ENCODE measurements at places on chromosomes 11 and 22.
A peak's percentile ranks its signal among the peaks of the same experiment; 100 is the strongest.

- DNase-seq, result peak; percentile 65
Observed at GRCh38 chr11:27694992-27695391, 5.3 kb downstream of the BDNF start.

DNA sequence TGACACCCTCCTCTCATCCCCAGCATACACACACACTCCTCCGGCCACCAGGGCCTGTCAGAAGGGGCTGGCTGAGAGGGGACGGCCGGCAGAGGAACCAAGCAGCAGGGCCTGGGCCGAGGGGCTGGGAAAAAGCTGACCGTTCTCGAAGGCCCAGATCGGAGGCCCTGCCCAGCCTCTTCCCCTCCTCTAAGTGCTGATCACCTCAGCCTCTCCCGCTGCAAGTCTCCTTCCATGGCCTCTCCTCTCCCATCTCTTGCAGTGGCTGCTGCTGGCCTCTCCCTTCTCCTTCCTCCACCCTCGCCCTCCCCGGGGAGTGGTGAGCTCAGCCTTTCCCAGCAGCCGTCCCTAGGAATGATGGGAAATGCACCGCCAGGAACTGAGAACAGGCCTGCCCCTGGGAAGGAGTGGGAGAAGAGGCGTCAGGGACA, 39.6 kb downstream of the ARRB1 start:
- peak; percentile 31 for DNase-seq

- DNase-seq, result no peak
Observed at GRCh38 chr11:114187173-114187572, 109.0 kb upstream of the NNMT start.

DNA sequence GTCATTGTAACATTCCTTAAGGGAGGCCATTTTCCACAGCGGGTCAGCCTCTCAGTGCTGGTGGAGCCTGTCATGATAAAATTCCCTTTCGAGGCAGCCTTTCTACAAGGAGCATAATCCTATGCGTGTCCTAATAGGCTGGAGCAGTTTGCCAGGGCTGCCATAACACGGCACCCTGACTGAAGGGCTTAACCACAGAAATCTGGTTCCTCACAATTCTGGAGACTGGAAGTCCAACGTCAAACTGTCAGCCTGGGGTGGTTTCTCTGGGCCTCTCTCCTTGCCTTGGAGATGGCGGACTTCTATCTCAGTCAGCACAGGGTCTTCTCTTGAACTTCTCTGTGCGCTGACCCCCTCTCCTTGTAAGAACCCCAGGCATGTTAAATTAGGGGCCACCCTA, 1.4 kb upstream of the RGL4 start:
- no peak for DNase-seq

DNA sequence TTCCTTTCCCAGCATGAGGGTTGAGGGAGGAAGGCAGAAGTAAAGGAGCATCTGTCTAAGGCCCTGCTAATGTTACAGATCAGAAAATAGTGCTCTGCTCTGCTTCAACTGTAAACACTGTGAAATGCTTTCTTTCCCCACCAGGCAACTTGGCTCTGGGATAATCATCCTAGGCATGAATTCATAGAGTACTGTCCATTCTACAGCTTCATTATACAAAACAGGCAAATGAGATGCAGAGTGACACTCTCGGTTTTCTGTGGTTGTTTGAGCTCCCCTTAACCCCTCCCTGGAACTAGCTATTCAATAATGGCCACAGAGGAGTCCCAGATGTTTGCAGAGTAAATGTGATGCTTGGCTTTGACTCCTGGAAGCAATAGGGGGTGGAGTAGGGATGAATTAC, 184.3 kb upstream of the CTSC start:
- no peak for DNase-seq

GRCh38 chr11:121688055-121688491, 235.3 kb upstream of the SORL1-AS1 start:
- DNase-seq, result peak; percentile 59

DNA sequence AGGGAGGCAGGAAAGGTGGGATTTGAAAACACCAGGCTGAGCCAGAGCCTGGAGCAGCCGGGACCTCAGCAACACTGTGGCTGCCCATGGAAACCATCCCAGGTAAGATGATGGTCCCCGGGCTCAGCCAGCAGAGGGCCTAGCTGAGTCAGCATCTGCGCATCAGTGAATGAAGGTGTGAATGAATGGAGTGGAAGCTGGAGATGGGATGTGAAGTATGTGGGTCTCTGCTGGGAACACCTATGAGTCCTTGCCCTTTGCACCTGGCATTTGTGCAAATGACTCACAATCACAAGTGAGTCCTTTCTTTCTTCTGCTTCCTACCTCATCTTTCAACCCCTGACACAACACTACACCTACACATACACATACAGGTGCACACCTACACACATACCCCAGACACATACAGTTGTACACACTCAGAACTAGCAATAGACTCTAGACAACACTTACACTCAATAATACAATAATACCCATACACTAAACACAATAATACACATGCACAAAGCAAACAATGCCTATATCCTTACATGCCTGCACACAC, 62.8 kb upstream of the PRDM11 start:
- no peak for DNase-seq

- no peak for DNase-seq
Observed at GRCh38 chr22:18994701-18995326, 58.7 kb upstream of the PRODH start.

DNA sequence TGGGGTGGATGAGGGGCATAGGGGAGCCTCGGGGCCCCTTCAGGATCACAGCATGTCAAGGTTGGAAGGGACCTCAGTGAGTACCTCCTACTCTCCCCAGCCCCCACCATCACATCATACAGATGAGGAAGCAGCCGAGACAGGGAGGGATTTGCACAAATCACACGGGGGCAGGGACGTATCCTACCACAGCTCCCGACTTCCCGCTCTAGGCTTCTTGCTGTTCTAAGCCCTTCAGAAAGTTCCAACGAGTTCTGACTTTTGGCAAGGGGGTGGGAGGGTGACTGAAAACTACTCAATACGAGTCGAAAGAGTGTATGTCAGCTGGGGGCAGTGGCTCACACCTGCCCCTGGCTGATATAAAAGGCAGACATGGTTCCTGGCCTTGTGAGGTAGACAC, 4.7 kb upstream of the RAD9A start:
- DNase-seq, result no peak

- DNase-seq, result no peak
Observed at GRCh38 chr11:32105871-32106560, 15.1 kb downstream of the RCN1 start.

DNA sequence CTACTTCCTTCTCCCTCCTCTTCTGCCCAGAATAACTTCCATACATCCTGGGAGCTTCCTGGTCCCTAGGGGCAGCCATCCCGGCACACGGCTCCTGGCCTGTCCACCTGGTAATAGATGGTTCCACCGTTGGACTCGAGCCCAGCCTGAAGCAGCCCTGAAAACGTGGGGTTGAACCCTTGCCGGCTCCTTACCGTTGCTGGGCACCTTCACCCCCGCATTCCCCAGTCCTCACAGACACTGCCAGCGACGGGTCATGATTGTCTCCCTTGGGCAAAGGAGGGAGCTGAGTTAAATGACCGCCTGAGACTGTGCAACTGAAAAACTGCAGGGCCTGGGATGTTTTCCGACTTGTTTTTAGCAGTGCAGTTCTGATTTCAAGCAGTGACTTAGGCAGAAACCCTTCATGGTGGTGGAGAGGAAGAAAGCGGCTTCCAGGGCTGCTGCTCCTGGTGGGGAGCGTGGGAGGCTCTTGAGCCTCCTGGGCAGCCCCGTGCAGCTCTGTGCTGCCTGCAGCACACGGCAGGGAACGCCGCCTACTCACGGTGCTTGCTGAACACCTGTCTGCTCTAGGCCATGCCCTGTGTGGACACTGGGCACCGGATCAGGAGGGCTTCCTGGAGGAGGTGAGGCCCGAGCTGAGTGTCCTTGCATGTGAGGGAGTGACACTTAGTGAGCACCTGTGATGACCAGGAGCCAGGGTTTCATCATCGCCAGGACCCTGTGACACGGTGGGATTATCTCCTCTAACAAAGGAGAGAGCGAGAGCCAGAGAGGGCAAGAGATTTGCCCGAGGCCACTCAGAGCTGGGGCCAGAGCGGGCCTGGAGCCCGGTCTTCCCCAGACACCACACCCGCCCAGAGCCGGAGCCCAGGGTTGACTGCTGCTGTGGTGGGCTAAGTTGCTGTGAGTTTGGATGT, 77.4 kb downstream of the FBLN1 start:
- DNase-seq, result no peak

DNA sequence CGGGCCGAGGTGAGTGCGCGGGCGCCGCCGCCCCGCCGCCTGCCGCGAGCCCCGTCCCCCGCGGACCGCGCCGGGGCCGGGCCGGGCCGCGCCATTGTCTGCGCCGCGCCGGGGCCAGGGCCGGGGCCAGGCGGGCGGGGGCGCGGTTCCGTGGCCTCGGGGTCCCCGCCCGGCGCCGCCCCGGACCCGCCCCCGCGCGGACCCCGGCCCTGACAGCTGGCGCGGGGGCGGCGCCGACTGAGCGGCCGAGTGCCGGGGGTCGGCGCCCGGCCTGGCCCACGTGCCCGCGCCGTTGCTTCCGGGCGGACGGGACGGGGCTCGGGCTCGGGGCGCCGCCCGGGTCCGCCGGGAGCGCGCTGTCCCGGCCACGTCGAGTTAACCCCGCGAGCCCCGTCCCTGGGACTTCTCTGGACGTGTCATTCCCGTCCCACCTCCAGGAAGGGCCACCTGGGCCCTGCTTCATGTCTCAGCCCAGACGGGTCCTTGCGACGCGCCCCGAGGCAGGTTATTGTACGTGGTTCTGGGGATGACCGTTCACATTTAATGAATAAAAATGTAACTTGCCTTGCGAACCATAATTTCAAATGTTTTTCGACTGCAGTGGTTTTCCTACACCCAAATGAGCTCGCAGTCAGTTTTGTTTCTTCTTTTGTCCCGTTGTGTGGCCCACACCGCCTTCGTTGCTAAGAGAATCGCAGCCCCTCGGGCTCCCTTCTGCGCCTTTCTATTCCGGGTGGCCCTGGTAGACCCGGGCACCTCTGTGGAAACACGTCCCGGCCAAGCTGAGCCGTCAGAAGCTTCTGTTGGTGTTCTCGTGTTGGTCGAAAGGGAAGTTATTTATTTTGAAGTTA, 562 bp downstream of the ZBED4 start:
- peak; percentile 26 for DNase-seq

DNA sequence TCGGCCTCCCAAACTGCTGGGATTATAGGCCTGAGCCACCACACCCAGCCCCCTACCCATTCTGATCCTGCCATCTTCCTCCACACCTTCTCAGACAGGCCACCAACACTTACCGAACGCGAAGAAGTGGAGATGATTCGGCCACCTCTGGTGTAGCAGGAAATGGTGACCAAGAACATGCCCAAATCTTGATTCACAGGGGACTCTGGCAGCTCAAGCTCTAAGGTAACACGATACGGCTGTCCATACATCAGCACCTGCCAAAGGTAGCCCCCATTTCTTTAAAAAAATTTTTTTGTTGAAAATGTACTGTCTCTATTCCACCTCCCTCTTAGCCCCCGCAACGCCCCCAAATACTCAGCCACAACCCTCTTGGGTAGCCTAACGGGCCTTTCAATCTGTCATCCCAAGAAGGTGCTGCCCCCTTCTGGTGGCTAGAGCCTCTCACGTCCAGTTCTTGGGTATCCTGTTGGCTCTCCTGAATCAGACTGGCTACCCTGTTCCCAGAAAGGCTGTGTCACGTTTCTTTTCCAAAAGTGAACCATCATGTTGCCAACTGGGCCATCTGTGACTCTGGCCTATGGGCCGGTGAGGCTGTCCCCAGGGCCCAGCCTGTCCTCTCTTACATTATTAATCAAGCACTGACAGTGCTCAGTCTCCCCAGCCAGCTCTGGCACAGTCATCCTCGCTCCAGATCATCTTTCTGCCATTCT, 5.3 kb upstream of the LRRN4CL start:
- DNase-seq, result peak; percentile 71

- DNase-seq, result no peak
Observed at GRCh38 chr11:114928260-114928870, 250.0 kb downstream of the NXPE2 start.

- no peak for DNase-seq
Observed at GRCh38 chr11:86723281-86723680, 50.9 kb upstream of the ME3 start.

GRCh38 chr11:122617297-122617696, 38.2 kb upstream of the UBASH3B start:
- no peak for DNase-seq

GRCh38 chr11:14583252-14584034, 60.2 kb upstream of the PDE3B start:
- DNase-seq, result peak; percentile 4

Measured in fibroblast of lung (primary cell).